CD4-positive, alpha-beta memory T cell (primary cell): ENCODE measurements at places on chromosomes 1 and 21. TPM values are rescaled to one million over a fixed set of nuclear protein-coding genes. Genes with fewer than 3 reads are reported as not detected.

DNA sequence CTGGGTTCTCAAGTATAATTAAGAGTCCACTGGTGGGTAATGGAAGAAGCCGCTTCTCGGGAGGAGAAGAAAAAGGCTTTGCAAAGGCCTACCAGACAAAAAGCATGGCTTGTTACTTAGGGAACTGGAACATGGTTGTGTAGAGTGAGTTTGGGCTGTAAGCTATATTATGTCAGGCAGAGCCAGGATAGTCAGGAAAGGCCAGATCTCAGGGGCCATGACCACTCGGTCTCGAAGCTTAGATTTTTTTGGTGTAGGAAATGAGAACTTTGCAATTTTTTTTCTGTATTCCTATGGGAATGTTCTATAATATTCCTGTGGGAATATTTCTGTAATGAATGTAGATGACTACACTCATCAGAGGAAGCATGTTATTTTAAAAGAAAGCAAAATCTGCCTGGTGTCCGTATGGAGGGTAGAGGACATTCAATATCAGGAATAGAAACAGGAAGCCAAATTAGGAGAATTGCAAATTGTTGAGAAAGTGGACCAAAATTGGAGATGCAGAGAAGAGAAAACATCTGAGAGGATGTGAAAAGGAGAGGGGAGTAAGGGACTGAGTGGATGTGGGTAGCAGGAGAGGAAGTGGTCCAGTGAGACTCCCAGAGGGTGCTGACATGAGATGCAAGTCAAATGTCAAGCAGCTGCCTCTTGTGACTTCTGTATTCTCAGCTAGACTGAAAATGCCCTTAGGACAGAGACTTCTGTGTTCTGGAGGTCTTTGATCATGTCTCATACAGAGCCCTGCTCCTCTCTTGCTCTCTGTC, 45.2 kb upstream of the HAO2 start:
- H3K4me3 ChIP-seq: no peak overlapping the region
- no peak overlapping the region for H3K27ac ChIP-seq
- H3K36me3 ChIP-seq: no peaks in the 10 kb centered on the region
- peaks cover 5% of the 10 kb centered on the region for H3K4me1 ChIP-seq

FCRL2 gene
- total RNA-seq: not detected

GRCh38 chr1:161676958-161677689, 14.2 kb downstream of the FCGR2B start:
- H3K4me3 ChIP-seq: no peak overlapping the region
- H3K36me3 ChIP-seq: no peaks in the 10 kb centered on the region
- H3K27me3 ChIP-seq: no peaks in the 10 kb centered on the region
- DNase-seq: no peak
- no peaks in the 10 kb centered on the region for H3K4me1 ChIP-seq

- no peak overlapping the region for H3K4me3 ChIP-seq
- no peaks in the 10 kb centered on the region for H3K27me3 ChIP-seq
- no peaks in the 10 kb centered on the region for H3K4me1 ChIP-seq
- DNase-seq: no peak
- no peaks in the 10 kb centered on the region for H3K36me3 ChIP-seq
- H3K27ac ChIP-seq: no peak overlapping the region
Observed at GRCh38 chr21:42097274-42097673, 26.2 kb downstream of the UMODL1 start.

GRCh38 chr1:97820470-97821188, 100.2 kb downstream of the DPYD start:
- H3K36me3 ChIP-seq: no peaks in the 10 kb centered on the region
- no peak overlapping the region for H3K4me3 ChIP-seq
- H3K4me1 ChIP-seq: no peaks in the 10 kb centered on the region
- DNase-seq: no peak
- H3K27ac ChIP-seq: no peak overlapping the region

ITGB2 gene
- total RNA-seq: 278 TPM

DNA sequence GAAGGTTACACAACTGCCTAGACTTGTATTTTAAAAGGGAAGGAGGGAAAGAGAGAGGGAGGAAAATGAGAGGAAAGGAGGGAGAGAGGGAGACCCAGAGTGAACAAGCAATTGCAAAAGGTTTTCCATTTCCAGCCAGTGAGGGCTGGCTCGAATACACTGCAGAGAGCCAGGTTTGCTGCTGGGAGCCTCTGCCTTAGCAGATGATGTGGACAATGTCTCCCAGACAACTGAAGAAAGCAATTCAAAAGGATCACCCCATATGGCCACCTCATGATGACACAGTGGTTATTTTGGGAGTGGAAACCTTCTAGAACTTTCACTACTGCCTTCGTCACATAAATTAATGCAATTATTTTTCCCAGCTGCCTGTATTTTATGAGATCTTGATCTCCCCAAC, 86.4 kb downstream of the BCAR3 start:
- H3K36me3 ChIP-seq: no peaks in the 10 kb centered on the region
- H3K27me3 ChIP-seq: no peaks in the 10 kb centered on the region
- H3K4me3 ChIP-seq: no peak overlapping the region
- DNase-seq: no peak
- H3K27ac ChIP-seq: no peak overlapping the region

DNA sequence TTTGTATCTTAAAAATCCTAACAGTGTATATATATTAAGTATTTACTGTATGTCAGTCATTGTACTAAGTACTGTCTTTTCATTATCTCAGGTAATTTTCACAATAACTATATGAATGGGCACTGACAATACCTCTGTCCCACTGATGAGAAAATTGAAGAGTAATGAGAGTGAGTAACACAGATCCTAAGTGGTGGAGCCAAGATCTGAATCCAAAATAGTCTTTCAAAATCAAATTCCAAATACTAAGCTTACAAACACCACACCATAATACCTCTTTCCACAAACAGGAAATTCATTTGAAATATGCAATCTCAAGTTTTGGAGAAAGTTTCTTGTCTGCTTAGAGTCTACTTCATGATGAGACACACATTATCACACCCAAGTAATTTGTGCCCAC, 105.9 kb upstream of the EDEM3 start:
- no peaks in the 10 kb centered on the region for H3K36me3 ChIP-seq
- peaks cover 6% of the 10 kb centered on the region for H3K4me1 ChIP-seq
- no peaks in the 10 kb centered on the region for H3K27me3 ChIP-seq
- no peak for DNase-seq

DNA sequence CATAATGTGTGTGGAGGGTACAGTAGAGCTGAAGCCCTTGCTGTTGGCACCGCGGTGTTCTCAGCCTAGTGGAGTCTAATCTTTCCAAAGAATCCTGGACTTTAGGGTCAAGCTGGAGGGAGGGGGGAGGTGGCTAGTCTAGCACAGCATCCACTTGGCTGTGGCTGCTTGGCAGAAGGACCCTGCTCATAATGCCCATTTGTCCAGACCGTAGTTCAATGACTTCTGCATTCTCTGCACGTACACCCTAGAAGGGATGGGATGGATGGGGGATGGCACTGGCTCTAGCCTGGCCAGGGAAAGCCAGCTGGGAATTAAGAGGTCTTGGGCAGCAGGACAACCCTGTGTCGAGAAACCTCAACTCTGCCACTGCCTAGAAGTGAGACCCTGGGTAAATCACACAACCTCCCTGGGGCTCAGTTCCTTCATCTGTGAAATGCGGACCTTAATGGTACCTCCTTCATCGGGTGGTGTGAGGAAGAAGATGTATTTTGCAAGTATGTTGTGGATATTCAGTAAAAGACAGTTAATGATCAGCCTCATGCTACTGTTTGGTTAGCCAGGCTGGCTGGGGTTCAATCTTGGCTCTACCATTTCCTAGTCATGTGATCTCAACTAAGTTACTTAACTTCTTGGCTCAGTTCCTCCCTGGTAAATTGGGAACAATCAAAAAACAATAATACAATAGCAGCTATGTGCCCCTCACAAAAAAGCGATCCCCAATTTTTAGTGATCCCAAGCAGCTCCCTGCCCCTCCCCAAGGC, 27.2 kb upstream of the CLIC4 start:
- H3K27me3 ChIP-seq: no peaks in the 10 kb centered on the region
- peaks cover 3% of the 10 kb centered on the region for H3K4me1 ChIP-seq
- H3K36me3 ChIP-seq: no peaks in the 10 kb centered on the region
- no peak overlapping the region for H3K4me3 ChIP-seq

CFAP57 gene
- total RNA-seq: not detected

OR2L5 gene
- total RNA-seq: 0.23 TPM

GRCh38 chr1:85283475-85284199, 7.2 kb upstream of the BCL10 start:
- no peak for DNase-seq
- no peaks in the 10 kb centered on the region for H3K27me3 ChIP-seq
- H3K36me3 ChIP-seq: no peaks in the 10 kb centered on the region
- H3K27ac ChIP-seq: no peak overlapping the region

GRCh38 chr1:222546548-222547259, 1.2 kb downstream of the HHIPL2 start:
- H3K4me1 ChIP-seq: no peaks in the 10 kb centered on the region
- H3K36me3 ChIP-seq: no peaks in the 10 kb centered on the region
- no peak overlapping the region for H3K27ac ChIP-seq
- DNase-seq: no peak
